Regular cardiac myocyte (primary cell): ENCODE measurements at places on chromosomes 5 and 9. TPM values are rescaled to one million over a fixed set of nuclear protein-coding genes. Genes with fewer than 3 reads are reported as not detected.

The CACNA1B gene
- under 0.01 TPM in 2 replicates for total RNA-seq

The DCAF12 gene
- total RNA-seq: 9.3 and 12.8 TPM in 2 replicates

The PHF24 gene
- total RNA-seq: 0.28 TPM in 1 of 2 replicates, not detected in the other

The GZMA gene
- total RNA-seq: not detected in 2 replicates

The TTC33 gene
- 14.2 and 16.9 TPM in 2 replicates for total RNA-seq

The ABO gene
- not detected in 2 replicates for total RNA-seq

The FAM240B gene
- not detected in 2 replicates for total RNA-seq

The NR2F1-AS1 gene
- 19.7 and 20.3 TPM in 2 replicates for total RNA-seq

The RETREG1 gene
- total RNA-seq: 0.38 and 1.4 TPM in 2 replicates

The ZDHHC11B gene
- total RNA-seq: under 0.01 TPM in 1 of 2 replicates, not detected in the other

The GABRA6 gene
- not detected in 2 replicates for total RNA-seq

The TAF11L10 gene
- not detected in 2 replicates for total RNA-seq

The DND1 gene
- 0.28 TPM in 1 of 2 replicates, not detected in the other for total RNA-seq

The ZDHHC11 gene
- total RNA-seq: 0.77 and 1.7 TPM in 2 replicates

The SPATA31D4 gene
- not detected in 2 replicates for total RNA-seq

The STPG3 gene
- total RNA-seq: not detected in 2 replicates

The EPB41L4B gene
- total RNA-seq: 2.3 and 3.3 TPM in 2 replicates

The EGR1 gene
- total RNA-seq: 2.3 and 3.3 TPM in 2 replicates

The FGF10 gene
- not detected in 2 replicates for total RNA-seq

The BNC2 gene
- 13.0 and 18.9 TPM in 2 replicates for total RNA-seq

The TMEM252 gene
- total RNA-seq: not detected in 2 replicates

The NUTM2F gene
- not detected in 2 replicates for total RNA-seq

The PCDHGA8 gene
- 1.3 and 2.8 TPM in 2 replicates for total RNA-seq

The GABBR2 gene
- total RNA-seq: 0.56 and 8.8 TPM in 2 replicates

The IL33 gene
- 189 and 383 TPM in 2 replicates for total RNA-seq

The IL4 gene
- not detected in 2 replicates for total RNA-seq

The RNF20 gene
- total RNA-seq: 31.9 and 32.6 TPM in 2 replicates

The RAPGEF6 gene
- 14.1 and 17.3 TPM in 2 replicates for total RNA-seq

The FAM200C gene
- total RNA-seq: 6.3 and 6.5 TPM in 2 replicates

The TBC1D2 gene
- 6.2 and 7.5 TPM in 2 replicates for total RNA-seq

The OTULIN gene
- total RNA-seq: 19.4 and 27.2 TPM in 2 replicates

The EMB gene
- 13.5 and 15.9 TPM in 2 replicates for total RNA-seq

The EFNA5 gene
- 1.4 and 2.5 TPM in 2 replicates for total RNA-seq

The MARVELD2 gene
- 0.38 and 0.56 TPM in 2 replicates for total RNA-seq

The PCDHB3 gene
- 0.19 and 3.9 TPM in 2 replicates for total RNA-seq

The SLC6A18 gene
- total RNA-seq: not detected in 2 replicates

The SURF2 gene
- 10.1 and 26.1 TPM in 2 replicates for total RNA-seq

The SOHLH1 gene
- total RNA-seq: not detected in 2 replicates

The FCN1 gene
- total RNA-seq: not detected in 2 replicates

The SMIM3 gene
- total RNA-seq: 123 and 182 TPM in 2 replicates

The SPINK7 gene
- not detected in 2 replicates for total RNA-seq

The CD274 gene
- total RNA-seq: 6.5 and 19.7 TPM in 2 replicates

The FAM153A gene
- total RNA-seq: 0.56 TPM in 1 of 2 replicates, not detected in the other

The LCN9 gene
- total RNA-seq: not detected in 2 replicates

The SYK gene
- 0.28 TPM in 1 of 2 replicates, not detected in the other for total RNA-seq

The GFI1B gene
- not detected in 2 replicates for total RNA-seq

The ADGRD2 gene
- not detected in 2 replicates for total RNA-seq
